Right ventricle myocardium superior (tissue), 1 donor: ENCODE measurements at places on chromosomes 16 and 17.

GRCh38 chr17:79804856-79805696 is 8.2 kb upstream of the CBX8 start:
- DNase-seq, result no peak

- DNase-seq, result no peak
These were observed 118.4 kb downstream of the ZNF778 start for GRCh38 chr16:89335803-89336485.

- DNase-seq, result no peak
These were observed 50.5 kb upstream of the SALL1 start for GRCh38 chr16:51201604-51202003.

DNA sequence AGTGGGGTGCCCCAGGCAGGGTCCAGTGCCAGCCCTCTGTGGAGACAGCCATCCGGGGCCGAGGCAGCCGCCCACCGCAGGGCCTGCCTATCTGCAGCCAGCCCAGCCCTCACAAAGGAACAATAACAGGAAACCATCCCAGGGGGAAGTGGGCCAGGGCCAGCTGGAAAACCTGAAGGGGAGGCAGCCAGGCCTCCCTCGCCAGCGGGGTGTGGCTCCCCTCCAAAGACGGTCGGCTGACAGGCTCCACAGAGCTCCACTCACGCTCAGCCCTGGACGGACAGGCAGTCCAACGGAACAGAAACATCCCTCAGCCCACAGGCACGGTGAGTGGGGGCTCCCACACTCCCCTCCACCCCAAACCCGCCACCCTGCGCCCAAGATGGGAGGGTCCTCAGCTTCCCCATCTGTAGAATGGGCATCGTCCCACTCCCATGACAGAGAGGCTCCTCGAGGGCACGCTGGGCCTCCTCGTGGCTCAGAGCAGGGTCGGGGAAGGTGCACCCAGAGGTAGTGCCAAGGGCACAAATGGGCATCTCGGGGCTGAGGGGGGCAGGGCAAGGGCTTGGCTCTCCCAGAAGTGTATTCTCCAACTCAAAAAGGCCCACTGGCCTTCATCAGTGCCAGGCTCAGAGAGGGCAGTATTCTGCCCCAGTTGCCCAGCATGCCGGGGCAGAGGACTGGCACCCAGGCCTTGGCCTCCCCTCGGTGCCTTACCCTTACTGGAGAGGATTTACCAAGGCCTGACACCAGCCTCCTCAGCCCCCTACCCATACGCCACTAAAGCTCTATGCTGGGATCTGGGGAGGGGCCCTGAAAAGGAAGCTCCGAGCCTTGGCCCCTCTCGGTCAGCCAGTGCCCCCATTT is at the start of gene CDH5:
CDH5 (plus strand) TSS at position 259 of the 867 bp plus-strand sequence. CDS start 12,647 bp downstream, outside the sequence.
- DNase-seq, result peak; percentile 88

GRCh38 chr17:32927724-32928585 is at the start of gene TMEM98:
Gene TMEM98 (plus strand): TSS chr17:32928153. CDS start chr17:32931529, 3,376 bp downstream.
- DNase-seq, result peak; percentile 48

DNA sequence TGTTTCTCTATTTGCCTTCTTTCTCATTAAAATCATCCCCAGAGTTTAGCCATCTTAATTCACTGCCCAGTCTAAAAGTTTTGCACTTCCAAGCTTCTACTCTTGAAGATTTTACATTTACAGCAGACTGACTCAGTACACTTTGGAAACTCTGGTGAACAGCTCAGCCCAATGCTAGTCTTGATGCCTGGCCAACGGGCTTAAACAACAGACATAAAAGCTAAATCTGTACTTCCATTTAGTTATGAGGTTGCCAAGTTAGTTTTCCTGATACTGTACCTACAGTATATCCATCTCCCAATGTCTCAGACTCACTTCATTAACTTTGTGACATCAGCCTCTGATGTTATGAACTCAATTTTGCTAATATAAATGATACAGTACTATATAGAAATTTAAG is 891.8 kb upstream of the SOX9 start:
- no peak for DNase-seq

- peak; percentile 91 for DNase-seq
These were observed at the start of gene CTCF for GRCh38 chr16:67562526-67562917. Gene CTCF (plus strand): TSS chr16:67562526. CDS start chr16:67610833, 48,307 bp downstream.

DNA sequence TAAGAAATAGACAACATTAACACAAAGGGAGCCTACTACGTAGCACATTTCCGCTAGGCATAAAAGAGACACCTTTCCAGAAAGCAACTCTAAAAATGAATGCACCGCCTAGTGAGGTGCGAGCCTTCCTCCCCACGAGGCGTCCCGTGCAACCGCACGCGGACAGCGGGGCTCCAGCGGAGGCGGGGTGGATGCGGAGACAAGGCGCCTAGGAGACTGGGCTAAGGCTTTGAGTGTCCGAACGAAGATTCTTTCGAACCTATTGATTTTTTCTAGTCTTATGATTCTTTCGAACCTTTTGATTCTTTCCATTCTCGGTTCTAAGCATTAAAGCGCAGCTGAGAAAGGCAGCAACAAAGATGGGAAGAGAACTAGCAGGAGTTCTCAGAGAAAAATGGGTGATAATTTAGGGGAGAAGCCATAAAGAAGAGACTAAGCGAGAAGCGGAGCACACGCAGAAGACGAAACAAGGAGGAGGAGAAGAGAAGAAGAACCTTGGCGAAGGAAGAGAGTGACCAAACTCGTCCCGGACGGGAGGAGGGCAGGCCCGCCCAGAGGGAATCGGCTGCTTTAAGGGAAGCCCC is 394 bp upstream of the CPD start:
- DNase-seq, result no peak

DNA sequence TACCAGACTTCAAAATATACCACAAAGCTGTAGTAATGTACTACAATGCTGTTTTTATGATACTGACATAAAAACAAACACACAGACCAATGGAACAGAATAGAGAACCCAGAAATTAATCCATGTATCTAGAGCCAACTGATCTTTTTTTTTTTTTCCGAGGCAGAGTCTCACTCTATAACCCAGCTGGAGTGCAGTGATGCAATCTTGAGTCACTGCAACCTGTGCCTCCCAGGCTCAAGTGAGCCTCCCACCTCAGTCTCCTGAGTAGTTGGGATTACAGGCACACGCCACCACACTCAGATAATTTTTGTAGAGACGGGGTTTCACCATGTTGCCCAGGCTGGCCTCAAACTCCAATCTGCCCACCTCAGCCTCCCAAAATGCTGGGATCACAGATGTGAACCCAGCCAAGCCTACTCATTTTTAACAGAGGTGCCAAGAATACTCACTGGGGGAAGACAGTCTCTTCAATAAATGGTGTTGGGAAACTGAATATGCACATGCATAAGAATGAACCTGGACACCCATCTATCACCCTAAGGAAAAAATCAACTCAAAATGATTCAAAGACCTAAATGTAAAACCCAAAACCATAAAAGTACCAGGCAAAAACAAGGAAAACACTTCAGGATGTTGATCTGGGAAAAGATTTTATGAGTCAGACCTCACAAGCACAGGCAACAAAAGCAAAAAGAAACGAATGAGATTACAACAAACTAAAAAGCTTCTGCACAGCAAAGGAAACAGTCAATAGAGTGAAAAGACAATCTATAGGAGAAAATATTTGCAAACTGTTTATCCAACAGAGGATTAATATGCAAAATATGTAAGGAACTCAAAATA is 63.1 kb downstream of the STX8 start:
- DNase-seq, result no peak

DNA sequence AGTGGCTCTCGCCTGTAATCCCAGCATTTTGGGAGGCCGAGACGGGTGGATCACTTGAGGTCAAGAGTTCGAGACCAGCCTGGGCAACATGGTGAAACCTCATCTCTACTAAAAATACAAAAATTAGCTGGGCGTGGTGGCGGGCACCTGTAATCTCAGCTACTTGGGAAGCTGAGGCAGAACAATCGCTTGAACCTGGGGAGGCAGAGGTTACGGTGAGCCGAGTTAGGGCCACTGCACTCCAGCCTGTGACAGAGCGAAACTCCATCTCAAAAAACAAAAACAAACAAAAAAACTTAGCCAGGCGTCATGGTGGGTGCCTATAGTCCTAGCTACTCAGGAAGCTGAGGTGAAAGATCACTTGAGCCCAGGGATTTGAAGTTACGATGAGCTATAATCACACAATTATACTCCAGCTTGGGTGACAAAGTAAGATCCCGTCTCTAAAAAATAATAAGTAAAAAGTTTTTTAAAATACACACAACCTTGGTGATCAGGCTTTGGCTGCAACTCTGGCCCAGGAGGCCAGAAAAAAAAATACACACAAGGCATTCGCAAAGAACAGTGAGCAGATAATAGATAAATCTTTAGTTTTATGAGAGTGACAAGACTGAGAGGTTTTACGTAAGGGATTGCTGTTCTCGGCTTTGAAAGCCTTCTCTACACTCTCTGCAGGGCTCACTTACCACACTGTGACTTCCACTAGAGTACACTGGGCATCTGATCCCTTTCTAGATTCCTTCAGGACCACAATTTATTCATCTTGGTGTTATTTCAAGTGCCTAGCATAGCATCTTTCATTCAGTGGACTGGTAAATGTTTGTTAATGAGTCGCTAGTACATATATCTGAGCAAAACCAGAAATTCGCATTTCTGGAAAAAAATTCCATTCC is 5.9 kb downstream of the GSPT1 start:
- DNase-seq, result no peak

GRCh38 chr16:73251608-73252007 is 203.7 kb upstream of the ZFHX3 start:
- DNase-seq, result no peak

DNA sequence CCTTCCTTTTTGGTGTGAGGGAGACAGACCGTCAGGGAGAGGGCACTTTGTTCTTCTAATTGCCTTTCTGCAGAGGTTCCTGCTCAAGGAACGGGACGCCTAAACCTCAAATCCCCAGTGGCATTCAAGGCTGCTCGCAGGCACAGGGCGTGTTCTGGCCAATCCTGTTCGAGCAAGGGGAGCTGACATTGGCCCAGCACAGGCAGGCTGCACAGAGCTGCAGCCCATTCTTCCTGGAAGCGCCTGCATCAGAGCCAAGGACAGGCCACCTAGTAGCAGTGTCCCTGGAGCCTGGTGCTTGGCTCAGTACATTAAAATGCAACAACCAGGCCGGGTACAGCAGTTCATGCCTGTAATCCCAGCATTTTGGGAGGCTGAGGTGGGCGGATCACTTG is 72.2 kb upstream of the CREBBP start:
- peak; percentile 92 for DNase-seq

DNA sequence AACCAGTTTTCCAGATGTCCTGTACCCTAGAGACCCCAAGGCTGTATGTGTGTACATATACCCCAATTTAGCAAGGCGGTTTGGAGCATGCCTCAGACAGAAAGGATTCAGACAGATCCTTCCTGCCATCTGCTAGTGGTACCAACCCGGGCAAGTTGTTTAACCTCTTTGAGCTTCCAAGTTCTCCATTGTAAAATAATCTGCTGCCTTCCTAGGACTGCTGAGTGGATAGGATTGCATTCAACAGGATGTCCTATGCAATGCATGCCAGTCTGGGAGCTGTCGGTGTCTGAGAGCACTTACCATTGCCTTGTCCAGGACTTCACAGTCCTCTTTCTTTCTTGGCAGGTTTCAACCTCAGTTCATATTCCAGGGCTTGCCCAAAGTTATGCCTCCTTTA is 1.9 kb downstream of the CDH13 start:
- no peak for DNase-seq

DNA sequence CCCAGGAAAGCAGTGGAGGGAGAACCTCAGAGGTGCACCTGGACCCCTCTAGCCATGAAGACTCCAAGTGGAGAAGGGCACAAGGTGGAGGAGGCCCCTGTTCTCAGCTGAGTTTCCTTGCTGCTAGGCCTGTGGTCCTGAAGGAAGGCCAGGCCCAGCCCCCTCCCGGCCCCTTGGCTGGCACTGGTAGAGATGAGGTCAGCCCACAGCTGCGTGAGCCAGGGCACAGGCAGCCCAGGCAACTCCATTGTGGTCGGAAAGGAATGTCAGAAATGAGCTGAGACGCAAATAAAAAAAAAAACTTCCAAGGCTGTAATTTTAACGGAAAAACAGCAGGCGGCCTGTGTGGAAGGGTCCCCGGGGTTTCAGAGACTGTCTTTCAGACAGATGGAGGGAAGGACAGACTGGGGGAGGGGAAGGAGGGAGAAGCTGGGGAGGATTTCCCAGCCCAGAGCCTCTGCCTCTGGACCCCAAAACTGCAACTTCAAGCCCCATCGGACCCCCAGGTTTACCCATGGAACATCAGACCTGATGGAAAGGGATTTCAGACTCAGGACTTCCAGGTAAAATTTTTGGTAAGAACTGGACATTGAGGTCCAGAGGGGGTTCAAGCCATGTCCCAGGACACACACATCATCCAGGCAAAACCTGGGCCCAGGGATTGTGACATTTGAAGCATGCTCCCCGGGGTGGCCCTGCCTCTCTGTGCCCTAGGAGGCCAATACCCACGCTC is 25.6 kb upstream of the MRPS23 start:
- peak; percentile 88 for DNase-seq

- DNase-seq, result peak; percentile 22
These were observed 7.3 kb downstream of the MAPK8IP3 start for GRCh38 chr16:1713331-1713730.

GRCh38 chr17:3035256-3035967 is 28.0 kb downstream of the OR1D5 start:
- DNase-seq, result no peak

DNA sequence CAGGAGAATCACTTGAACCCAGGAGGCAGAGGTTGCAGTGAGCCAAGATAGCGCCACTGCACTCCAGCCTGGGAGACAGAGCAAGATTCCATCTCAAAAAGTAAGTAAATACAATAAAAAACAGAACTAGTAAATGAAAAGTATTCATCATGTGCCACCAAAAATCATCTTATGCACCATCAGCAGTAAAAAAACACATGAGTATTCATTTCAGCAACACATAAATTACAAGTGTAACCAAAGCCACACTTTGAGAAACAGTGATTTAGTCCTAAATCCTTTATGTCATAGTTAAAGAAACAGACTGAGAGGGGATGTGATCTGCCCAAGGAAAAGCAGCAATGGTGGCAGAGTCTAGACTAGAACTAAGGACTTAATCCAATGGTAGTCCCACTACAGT is 13.0 kb downstream of the DCUN1D3 start:
- no peak for DNase-seq

DNA sequence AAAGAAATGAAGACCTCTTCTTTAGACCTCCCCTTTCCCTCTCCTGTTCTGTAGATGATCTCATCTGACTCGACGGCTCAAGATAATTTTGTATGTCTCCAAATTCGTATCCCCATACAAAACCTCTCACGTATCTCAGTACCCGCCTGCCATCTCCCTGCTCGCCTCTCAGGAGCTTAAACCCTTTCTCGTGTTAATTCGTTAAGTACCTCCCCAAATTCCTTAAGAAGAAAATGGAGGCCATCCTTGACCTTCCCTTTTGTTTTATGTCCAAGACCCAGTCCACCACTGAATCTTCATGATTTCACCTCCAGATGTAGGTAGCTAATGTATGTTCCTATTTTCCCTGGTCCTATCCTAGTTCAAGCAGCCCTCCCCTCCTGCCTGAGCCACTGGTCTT is 41.6 kb downstream of the OR3A1 start:
- DNase-seq, result no peak

- DNase-seq, result no peak
These were observed 9.9 kb upstream of the EMP2 start for GRCh38 chr16:10590342-10590741.

DNA sequence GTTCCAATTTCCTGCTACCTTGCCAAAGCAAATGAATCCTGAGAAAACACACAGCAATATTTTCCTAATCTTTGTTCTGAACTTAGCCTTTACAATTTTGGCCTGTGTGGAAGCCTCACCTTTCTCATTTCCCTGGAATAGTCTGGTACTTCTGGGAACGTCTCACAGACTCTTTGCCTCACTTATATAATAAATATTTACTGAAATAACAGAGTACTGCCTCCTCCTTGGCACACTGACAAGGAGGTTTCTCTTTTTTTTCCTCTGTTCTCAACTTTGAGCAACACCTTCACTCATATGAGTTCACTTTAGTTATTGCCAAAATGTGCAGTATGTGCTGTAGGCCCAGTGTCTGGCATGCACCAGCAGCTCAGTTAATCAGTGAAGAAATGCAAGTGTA is 37.3 kb downstream of the HSD17B2 start:
- no peak for DNase-seq
